Fibroblast of upper back skin (primary cell): ENCODE measurements at places on chromosomes 11 and 22.
A peak's percentile ranks its signal among the peaks of the same experiment; 100 is the strongest.

DNA sequence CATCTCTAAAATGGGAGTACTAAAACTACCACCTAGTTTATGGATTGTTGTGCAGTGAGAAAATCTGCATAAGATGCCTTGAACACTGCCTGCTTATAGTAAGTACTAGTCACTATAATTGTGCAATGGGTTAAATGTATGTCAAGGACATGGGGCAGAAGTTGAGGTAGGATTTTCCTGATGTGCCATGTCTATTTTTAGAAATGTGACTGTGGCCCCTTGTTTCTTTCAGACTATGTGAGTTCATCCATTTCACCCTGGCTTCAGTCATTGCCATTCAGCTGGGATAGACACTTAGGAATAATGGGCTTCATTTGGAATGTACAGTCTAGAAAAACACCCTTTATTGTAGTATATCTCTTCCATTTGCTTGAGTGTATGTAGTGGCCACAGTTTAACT is 51.4 kb downstream of the BDNF start:
- DNase-seq = peak; percentile 14

GRCh38 chr11:96075532-96075959 is 151.6 kb upstream of the MTMR2 start:
- no peak for DNase-seq

- no peak for DNase-seq
These were observed 16.6 kb upstream of the APOL3 start for GRCh38 chr22:36177160-36177559.

- DNase-seq = no peak
These were observed 2.0 kb upstream of the LARGE1 start for GRCh38 chr22:33922349-33922681.

- no peak for DNase-seq
These were observed 15.7 kb upstream of the FAM83F start for GRCh38 chr22:39979048-39979447.

DNA sequence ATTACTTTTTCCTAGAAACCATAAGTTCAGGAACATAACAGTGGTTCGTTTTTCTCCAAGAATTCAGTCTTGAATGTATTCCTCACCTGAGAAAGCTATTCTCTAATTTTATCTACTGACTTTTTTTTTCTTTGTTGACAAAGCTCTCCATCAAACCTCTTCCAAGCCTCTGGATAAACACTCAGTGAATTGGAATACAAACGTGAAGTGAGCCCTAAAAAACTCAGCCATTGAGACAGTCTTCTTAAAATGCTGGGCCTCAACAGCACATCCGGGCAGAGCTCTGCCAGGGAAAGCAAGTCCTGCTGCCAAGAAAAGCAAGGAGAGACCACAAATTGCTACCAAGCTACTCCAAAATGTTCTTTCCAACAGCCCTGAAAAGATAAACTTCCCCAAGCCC is 7.7 kb upstream of the SLC1A2 start:
- peak; percentile 80 for DNase-seq

- DNase-seq = no peak
These were observed 843.0 kb downstream of the BRD1 start for GRCh38 chr22:48984639-48985038.

DNA sequence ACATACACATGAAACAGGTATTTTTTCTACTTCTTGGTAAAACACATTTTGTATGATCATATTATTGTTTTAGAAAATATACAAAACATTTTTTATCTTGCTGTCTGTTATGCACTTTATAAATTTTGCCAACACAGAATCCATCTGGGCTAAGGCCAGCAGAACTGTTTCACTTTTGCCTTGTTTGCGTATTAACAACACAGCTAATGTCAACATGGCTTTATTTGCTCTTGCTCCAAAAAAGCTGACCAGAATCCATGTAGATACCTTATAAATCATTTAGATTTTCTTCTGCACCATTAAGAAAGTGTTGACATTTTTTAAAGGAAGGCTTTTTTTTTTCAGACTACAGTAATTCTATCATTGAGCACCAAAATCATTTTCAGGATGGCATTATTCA is 58.1 kb upstream of the PGR start:
- DNase-seq = no peak

DNA sequence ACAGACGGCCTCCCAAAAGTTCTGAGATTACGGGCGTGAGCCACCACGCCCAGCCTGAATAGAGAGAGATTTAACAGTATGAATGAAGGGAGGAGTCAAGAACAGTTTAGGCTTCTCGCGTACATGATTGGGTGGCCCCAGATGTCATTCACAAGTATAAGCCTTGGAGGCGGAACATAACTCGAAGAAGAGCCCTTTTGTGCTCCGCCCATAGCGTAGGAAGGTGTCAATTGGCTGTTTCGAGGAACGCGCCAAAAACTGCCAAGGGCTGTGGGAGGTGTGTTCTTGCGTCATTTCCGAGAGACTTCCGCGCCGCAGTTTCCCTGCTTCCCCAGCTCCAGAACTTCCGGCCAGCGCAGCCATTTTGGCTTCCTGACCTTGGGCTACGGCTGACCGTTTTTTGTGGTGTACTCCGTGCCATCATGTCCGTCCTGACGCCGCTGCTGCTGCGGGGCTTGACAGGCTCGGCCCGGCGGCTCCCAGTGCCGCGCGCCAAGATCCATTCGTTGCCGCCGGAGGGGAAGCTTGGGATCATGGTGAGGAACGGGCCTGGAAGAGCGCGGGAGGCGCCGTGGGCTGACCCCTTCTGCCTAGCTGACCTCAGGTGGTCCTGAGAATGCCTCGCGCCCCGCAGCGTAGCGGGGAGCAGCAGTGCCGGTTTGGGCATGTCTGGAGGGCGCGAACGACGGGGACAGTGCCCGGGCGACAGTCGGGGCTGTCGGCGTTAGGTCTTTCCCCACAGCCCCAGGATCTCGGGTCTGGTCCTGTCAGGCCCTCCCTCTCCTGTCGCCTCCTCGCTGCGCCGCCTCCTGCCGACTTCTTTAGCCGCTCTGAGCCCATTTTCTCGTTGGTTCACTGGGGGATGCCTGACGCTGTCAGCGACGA is at the start of gene COX8A:
Gene COX8A, plus strand, starts transcription at position 362 of the 885 bp plus-strand sequence. Its CDS starts 61 bp downstream, at position 423.
- peak; percentile 100 for DNase-seq

GRCh38 chr11:78573681-78574080 is 983 bp downstream of the NARS2 start:
- no peak for DNase-seq

GRCh38 chr11:114452399-114452798 is 13.1 kb downstream of the REXO2 start:
- DNase-seq = no peak

DNA sequence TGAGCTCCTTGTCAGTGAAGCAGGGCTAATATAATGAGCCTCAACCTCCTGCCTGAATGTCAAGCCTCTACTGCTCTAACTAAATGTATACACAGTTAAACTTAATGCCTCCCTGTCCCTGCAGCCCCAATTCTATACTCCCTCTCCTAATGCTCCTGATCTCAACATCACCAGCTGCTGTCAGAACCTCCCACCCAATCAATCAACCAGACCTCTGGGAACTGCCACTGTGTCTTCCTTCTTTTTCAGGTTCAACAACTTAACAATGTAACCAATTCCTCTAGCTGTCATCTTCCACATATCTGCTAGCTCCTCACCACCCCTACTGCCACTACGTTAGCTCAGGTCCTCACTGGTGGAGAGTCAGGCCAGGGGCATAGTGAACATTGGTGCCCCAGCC is 339.8 kb upstream of the NARS2 start:
- DNase-seq = no peak

DNA sequence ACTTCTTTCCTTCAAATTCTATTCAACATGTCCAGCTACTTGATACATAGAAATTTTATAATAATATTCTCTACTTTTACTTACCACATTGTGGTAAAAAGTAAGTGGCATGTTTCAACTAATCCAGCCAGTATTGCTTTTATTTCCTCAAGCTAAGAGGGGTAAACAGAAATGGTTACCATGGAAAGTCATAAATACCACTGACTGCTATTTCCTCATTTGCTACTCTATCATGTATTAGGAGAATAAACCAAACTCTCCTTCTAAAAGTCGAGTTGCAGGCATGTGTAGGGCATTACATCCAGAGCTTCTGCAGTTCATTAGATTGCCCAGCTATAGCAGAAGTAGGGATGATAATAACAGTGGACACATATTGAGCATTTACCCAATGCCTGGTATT is 208.4 kb downstream of the MAML2 start:
- DNase-seq = no peak

GRCh38 chr11:65572356-65573051 is at the start of gene FAM89B:
FAM89B (plus strand) TSS chr11:65572538; CDS start chr11:65572670, 132 bp downstream.
- peak; percentile 88 for DNase-seq

DNA sequence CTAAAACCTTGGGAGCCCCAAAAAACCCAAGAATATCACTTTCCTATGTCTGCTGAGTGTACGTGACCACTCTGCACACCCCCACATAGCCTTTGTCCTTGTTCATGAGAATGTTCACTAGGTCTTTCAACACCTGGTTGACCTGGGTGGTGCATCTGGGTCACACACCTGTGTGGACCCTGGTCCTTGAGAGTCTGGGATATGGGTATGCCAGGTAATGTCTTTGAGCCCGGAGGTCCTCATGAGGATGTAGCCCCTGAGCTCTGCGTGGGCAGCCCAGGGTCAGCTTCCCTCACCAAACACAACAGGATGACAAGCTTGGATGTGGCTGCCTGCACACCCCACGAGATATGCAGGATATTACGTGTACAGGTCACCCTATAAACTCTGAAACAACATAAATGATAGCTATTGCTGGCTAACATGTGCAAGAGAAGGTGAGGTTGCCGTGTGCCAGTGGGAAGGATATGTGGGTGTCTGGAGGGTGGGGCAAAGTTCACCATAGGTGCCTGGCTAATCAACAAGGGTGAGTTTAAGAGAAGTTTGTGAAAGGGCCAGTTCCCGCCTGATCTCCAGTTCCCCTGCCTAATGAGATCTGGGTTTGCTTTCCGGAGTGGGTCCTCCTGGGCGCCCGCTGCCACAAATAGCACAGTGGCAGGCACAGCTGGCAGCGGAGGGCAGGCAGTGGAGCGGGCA is 1.4 kb upstream of the PPARA start:
- no peak for DNase-seq

DNA sequence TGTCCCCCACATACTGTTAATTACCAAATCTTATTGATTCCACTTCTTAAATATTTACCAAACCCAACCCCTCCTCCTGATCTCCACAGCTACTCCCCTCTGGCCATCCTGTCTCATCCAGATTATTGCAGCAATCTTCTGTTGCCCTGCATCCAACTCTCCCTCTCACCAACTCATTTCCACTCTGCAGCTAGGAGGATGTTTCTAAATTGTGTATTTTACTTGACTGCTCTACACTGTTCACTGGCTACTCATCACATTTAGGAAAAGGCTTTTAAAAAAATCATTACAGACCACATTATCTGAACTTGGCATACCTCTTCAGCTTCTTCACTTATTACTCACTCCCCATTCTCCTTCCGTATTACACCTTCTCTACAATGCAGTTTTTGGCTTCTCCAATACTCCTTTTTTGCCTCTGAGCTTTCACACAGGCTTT is 117.9 kb downstream of the ATG16L2 start:
- DNase-seq = peak; percentile 72

DNA sequence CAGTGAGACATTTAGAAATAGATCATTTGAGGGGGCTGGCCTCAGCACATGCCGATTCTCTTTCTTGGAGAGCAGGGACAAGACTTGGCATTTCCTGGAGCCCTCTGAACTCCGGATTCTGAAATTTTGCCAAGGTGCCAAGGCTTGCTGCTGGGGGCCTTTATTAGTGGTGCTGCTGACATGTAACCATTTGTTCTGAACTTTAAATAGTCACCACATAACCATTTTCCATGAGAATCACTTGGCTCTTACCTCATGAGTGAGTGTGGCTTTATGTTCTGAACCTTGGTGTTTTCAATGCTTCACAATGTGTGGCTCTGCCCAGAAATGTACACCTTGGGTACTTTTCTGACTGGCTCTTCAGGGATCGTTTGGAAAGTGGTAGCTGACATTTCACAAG is 33.3 kb downstream of the SYT13 start:
- no peak for DNase-seq

DNA sequence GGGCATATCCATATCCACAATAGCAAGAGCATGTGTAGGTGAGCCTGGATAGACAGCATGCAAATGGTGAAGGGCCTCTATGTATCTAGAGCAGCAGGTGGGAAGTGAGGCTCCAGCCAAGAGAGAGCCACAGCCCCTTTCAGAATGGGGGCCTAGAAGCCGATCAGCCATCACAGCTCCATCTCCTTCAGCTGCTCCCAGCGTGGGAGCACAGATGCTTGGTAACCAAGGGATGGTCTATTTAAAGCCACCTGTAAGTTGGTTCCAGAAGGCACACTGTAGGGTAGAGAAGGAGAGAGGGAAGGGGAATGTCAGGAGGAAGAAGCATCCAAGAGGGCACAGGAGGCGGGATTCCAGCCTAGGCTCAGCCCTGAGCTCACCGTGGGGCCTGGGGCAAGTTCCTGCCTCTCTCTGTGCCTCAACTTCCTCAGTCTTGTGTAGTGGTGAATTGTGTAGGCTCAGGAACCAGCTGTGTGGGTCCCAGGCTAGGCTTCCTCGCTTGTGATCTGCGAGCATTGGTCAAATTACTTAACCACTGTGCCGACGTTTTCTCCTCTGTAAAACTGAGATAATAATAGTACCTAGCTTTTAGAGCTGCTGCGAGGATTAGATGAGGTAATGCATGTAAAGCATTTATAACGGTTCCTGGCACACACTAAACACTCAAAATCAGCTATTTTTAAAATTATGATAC is 122.9 kb upstream of the NAV2 start:
- no peak for DNase-seq

DNA sequence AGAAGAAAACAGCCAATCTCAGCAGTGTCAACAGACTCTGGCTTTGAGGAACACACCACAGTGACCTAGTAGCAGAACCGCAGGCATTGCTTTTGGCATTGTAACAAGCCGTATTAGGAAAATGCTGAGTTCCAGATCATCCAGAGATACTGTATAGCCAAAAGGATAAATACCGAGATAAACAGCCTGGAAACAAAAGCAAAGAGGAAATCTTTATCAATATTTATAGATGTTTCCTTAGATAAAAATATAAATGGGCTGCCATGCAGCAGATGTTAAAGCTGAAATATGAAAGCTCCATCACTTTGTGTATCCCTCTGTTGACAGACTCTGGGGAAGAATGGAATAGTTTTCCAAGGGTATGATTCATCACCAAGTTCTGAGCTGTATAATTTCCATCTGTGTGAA is 98.9 kb upstream of the TP53AIP1 start:
- DNase-seq = peak; percentile 64

DNA sequence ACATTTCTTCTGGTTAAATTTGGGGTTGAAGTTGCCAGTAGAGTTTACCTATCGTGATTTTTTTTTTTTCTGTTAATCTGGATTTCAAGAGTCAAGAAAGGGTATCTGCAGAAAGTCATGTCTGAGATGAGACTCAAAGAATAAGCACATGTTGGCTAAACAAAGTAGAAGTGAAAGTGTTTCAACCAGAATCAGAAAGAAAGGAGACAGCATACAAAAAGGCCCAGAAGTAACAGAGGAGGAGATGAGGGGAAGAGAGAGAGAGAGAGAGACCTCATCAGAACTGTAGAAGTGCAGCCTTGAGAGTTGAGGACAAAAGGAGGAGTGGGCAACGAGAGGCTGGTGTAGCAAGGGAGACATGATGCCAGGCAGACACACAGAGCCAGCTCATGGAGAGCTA is 54.9 kb downstream of the SVIP start:
- no peak for DNase-seq

GRCh38 chr11:9150501-9150900 is 59.1 kb upstream of the SCUBE2 start:
- peak; percentile 54 for DNase-seq
